NCI-H446 (cell line): ENCODE measurements at places on chromosomes 11 and 22.

- DNase-seq: no peak
These were observed 726.1 kb upstream of the CCDC90B start for GRCh38 chr11:84012171-84012826.

- DNase-seq: no peak
These were observed 70.5 kb downstream of the LUZP2 start for GRCh38 chr11:24567380-24567779.

DNA sequence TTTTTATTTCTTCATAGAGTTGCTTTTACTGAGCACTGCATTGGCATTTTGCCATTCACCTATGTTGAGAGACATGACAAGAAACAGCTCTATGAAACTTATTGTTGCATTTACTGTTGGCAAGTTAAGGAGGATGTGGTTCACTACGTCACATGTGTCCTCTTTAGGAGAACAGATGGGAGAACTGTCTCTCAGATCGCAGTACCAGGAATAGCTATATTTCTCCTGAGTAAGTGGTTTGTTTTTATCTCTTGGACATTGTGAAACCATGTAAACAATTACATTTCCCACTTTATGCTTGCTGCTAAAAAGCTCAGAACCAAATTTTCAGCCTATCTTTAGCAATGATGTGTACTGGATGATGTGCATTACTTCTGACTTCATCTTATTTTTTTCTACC lies 34.8 kb upstream of the PSMA1 start:
- no peak for DNase-seq

GRCh38 chr22:35352214-35353111 lies 28.4 kb upstream of the HMOX1 start:
- DNase-seq: no peak

DNA sequence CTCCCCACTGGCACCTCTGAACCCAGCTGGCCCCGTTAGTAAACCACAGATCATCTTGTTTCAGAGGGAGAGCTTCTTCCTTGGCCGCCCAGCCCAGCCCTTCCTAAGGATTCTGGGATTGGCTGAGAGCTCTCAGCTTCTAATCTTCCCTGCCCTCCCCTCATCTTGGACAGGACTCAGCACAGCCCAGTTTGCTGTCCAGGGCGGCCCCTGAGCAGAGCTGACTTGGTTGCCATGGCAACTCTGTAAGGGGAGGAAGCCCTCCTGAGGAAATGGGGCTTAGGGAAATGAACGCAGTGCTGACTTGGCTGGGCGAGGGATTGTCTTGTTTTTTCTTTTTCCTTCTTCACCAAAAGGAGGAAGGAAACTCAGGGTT lies 4.6 kb downstream of the APOL4 start:
- DNase-seq: peak; percentile 43

DNA sequence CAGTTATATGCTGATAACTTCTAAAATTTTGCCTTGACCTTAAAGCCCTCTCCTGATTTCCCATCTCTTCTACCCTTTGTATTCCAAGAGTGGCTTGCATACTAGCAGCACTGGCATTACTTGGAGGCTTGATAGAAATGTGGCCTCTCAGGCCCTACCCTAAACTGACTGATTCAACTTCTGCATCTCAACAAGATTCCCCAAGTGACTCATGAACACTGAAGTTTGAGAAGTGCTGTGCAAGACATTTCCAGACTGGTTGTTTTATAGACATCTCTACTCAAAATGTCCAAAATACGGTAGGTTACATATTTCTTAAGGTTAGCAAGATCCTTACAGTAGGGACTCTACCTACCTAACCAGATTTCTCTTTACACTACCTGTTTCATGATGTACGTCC lies 48.6 kb downstream of the SESN3 start:
- no peak for DNase-seq

GRCh38 chr22:36325154-36326031 lies 62.4 kb downstream of the MYH9 start:
- no peak for DNase-seq

DNA sequence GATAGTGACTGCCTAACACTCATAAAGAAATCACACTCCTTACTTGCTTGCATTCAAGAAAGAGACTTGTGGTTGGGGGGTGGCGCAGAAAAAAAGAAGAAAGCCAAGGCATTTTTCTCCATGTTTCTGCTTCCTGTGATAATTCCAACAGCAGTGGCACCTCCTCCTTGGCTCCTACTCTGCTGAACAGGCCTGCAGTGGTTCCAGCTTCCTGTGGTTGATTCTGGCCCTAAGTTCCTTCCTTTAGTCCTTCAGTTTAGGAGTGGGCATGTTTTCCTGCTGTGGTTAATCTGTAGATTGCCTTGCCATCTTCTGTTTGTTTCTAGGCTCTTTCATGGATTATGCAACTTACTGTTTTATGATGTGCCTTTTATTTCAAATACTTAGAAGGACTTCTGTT lies 940.4 kb downstream of the DLG2 start:
- DNase-seq: peak; percentile 28

DNA sequence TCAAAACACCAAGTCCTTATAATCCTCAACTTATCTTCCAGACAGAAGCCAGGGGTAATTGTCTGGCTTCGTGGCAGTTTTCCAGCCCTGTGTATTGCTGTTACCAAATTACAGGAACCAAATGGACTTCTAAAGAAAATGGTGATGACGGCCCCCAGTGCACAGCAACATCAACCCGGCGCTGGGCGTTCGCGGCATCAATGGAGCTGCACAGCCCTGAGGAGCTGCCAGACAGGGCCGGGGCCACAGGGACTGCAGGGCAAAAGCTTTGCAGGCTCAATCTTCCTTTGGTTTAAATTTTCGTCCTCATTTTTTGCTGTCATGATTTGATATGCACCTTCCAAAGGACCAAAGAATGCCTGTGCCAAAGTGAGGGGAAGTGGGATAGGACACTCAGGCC lies 292.5 kb downstream of the BRD1 start:
- no peak for DNase-seq

DNA sequence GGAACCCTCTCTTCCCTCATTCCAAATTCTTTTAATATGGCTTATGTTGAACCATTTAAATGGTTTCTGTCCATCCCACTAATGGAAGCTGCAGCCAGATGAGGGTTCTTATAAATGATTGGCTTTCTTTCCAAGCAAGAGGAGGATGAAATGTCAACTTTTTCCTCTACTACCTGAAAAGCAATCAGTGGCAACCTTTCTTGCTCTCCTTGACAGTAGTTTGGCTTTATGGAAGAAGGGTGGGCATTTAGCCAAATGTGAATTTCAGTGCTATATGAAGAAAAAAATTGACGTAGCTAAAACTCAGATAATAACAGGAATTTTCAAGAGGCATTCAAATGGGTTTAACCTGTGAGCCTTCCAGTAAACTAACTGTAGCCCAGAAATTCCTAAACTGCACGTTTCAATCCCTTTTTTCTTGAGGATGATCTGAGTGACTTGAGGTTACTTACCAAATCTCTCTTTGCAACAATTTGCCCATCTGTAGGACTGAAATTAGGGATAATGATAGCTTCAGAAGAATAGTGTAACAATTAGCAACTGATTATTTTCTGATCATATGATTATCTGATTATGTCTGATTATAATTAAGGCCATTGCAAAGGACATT lies 90.9 kb downstream of the EXT2 start:
- no peak for DNase-seq

DNA sequence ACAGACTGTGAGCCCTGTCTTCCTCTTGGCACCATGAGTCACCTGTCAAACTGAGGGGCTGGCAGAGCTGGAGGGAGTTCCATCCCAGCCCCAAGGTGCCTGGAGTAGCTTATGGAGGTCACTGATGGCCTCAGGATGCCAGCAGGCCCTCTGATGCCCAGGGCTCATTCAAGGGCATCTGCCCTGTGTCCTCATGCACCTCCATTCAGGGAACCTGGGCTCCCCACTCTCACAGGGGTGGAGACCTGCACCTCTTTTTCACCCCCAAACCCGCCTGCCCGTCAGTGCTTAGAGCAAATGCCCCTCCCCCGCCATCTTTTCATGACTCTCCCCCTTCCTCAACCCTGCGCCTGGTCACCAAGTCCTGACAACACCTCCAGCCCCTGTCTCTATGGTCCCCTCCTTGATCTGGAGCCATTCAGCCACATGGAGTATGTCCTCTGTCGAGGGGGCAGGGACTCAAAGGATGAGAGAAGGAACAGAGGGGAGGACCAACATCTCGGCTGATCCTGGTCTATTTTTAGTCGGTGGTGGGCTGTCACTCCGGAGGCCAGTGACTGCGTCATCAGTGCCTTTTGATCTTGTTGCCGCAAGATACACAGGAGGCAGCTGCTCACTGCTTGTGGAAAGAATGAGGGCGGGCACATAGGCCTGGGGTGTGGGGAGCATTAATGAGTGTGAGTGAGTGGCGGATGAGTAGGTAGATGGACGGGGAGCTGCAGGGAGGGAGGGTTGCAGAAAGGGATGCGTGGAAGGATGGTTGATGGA lies 72.2 kb downstream of the CDKN1C start:
- DNase-seq: no peak

DNA sequence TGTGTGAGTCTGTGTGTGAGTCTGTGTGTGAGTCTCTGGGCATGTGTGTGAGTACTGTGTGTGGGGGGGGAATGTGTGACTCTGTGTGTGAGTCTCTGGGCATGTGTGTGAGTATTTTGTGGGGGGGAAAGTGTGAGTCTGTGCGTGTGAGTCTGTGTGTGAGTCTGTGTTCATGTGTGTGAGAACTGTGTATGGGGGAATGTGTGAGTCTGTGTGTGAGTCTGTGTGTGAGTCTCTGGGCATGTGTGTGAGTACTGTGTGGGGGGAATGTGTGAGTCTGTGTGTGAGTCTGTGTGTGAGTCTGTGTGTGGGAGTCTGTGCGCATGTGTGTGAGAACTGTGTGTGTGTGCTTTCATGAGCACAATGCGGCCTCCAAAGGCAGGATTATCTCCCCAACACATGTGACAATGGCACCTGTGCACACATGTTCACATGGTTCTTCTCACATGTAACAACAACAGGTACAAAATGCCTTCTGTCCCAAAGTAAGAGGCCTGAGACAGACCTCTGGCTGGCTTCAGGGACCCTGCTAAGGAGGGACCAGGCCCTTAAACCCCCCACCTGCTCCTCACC lies 1.6 kb downstream of the CD5 start:
- no peak for DNase-seq

DNA sequence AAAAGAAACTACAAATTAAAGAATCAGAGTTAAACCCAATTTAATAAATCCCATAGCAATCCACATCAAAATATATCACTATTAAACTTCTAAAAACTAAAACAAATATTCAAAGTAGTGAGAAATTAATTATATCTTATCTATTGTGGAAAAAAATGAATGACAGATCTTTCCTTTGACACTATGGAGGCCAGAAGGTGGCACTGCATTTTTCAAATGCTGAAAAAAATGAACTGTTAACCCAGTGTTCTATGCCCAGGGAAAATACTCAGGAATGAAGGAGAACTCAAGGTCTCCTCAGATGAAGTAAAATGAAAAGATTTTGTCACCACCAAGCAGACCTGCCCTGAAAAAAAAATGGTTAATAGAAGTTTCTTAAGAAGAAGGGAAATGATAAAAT lies 27.7 kb downstream of the TYR start:
- no peak for DNase-seq

DNA sequence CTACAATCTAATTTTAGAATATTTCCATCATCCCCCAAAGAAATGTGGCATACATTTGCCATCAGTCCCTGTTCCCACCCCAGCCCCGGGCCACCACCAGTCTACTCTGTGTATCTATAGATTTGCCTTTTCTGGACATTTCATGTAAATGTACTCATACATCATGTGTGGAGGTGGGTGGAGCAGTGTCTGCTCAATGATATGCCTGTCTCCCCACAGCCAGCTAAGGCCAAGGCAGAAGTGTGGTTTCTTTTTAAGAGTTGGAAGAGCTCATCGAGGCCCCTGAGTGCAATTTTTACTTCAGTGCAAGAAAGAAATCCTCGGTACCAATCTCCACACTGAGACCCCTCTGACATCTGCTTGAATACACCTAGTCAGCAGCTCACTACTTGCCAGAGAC lies 80.5 kb downstream of the TP53I11 start:
- no peak for DNase-seq
